ENCODE measurements at places on chromosomes 3 and 15. TPM values are rescaled to one million over a fixed set of nuclear protein-coding genes. Genes with fewer than 3 reads are reported as not detected.
A peak's percentile ranks its signal among the peaks of the same experiment; 100 is the strongest.

Gene SLCO2A1
- 18.0 TPM for total RNA-seq

Gene ATP13A4
- 0.52 TPM for total RNA-seq

Gene ST8SIA2
- total RNA-seq, result 3.6 TPM

Gene CHSY1
- 15.1 TPM for total RNA-seq

Gene GOLGA8S
- 0.33 TPM for total RNA-seq

Gene CADM2
- total RNA-seq, result 4.3 TPM

Gene TMCO5A
- total RNA-seq, result not detected

Gene NR1I2
- not detected for total RNA-seq

Gene ULK3
- 34.1 TPM for total RNA-seq

Gene C3orf70
- 1.4 TPM for total RNA-seq

Gene UMPS
- 9.0 TPM for total RNA-seq

- no peak for DNase-seq
Measured at GRCh38 chr15:41936649-41937567, 35.4 kb downstream of the EHD4 start.

DNA sequence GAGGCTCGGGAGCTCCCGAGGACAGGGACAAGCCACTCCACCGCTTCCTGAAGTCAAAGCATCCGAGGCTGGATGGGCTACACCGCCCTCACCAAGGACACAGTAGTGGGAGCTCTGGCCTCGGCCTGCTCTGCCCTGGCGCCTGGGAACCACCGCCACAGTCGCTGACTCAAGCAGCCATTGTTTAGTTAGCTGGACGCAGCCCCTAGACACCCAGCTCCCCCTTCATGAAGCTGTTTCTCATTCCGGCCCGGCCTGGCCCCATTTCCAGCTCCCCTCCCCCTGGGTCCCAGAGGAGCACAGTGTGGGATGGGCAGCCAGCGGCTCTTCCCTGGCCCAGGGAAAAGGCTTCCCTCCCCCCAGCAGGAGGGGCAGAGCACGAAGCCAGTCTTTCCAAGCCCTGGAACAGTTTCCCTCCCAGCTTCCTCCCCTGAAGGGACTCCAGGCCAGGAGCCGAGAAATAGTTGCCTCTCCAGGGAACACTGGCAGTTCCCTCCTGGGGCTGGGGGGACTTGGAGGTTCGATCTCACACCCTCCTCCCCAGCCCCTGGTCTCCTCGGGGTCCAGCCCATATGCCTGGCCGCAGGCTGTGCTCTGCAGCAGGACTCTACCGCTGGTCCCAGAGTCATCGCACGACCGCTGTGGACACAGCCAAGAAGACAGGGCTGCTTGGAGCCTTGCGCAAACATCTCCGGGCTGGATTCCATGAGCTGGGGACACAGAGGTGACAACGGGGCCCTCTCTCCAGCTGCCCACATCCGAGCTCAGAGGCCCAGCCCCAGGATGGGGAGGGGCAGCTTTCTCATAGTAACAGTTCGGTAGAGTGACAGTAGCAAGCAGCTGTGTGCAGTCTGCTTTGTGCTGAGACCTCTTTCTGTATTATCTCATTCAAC lies 10.0 kb downstream of the PLXND1 start:
- peak; percentile 92 for DNase-seq

DNA sequence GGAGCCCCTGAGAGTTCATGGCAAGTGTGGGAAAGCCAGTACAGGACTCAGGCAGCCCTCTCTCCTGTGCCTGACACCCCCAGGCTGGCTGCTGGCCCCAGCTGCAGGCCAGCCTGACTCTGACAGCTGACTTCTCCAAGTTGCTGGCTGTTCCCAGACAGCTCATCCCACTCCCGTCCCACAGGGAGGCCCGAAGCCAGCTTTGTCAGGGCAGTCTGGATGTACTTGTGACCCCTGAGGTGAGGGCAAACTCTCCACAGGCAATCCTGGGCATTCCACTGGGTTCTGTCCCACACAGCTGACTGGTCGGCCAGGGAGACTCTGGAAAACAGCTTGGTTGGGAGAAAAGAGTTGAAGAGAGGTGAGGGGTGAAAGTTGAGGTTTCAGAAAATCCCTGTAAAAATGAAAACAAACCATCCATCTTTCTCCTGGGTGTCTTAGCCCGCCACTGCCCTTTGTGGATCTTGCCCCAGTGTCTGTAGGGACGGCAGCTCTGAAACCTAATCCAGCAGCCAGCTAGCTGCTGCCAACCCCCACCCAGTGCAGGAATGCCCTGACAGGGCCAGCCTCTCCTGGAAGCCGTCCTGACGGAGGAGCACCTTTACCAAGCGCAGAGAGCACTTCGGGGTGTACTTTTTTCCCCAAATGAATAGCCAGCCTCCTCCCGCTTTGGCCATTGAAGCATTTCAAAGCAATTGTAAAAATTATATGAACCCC lies 87.9 kb downstream of the DNAJB8 start:
- peak; percentile 53 for DNase-seq

DNA sequence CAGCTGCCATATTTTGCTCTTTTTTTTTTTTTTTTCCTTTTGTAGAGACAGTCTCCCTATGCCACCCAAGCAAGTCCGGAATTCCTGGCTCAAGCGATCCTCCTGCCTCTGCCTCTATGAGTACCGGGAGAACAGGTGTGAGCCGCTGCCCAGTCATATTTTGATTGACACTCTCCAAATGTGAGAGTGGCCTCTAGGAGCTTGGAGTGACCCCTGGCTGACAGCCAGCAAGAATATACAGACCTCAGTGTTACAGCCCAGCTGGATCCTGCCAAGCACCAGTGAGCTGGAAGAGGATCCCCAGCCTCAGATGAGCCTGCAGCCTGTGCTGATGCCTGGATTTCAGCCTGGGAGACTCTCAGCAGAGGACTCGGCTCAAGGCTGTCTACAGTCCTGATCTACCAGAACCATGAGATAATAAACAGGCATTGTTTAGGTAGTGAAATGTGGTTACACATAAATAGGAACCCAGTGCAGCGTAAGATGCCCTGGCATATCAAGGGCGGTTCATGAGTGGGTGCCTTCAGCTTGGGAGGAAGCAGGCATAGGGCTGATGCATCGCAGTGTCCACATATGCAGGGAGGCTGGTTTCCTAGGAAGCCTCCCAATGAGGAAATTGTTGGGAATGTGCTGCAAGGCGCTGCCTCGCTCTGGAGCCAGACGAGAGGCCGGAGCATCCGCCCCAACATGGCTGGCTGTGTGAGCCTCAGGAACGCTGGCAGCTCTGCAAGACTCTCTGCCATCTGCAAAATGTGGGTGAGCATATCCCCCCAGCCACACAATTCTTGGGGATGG lies 38.9 kb upstream of the ATP10A start:
- no peak for DNase-seq

- no peak for DNase-seq
Measured at GRCh38 chr3:36895496-36896409, 49.1 kb downstream of the TRANK1 start.

GRCh38 chr3:46221391-46221790 lies 13.3 kb upstream of the CCR1 start:
- DNase-seq, result no peak

GRCh38 chr15:91857772-91858171 lies 4.3 kb downstream of the SLCO3A1 start:
- no peak for DNase-seq

- DNase-seq, result no peak
Measured at GRCh38 chr3:10940106-10940505, 52.4 kb upstream of the SLC6A1 start.

- no peak for DNase-seq
Measured at GRCh38 chr3:23329471-23330105, 126.5 kb downstream of the UBE2E2 start.

GRCh38 chr3:140863580-140864009 lies 78.0 kb upstream of the SLC25A36 start:
- DNase-seq, result no peak

GRCh38 chr3:12307136-12307535 lies 18.3 kb downstream of the PPARG start:
- DNase-seq, result no peak

- no peak for DNase-seq
Measured at GRCh38 chr3:122681284-122681973, 790 bp downstream of the PARP14 start.

DNA sequence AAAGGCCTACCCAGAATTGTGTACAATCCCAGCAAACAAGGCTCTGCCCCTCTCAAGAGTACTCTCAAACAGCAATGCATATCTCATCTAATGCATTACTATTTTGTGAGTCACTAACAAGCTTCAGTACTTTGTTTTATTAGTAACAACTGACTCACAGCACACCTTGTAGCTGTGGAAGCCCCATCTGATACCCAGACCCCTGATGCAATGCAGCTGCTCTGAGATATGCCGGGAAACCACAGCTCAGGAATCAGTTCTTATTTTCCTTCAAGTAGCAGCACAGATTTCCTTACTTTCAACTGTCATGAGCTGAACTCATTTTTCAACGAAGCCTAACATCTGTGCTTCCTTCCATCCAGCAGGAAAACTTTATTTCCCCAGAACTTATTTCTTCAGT lies 37.8 kb downstream of the CCNL1 start:
- no peak for DNase-seq

- DNase-seq, result no peak
Measured at GRCh38 chr3:123832692-123833397, 51.3 kb downstream of the MYLK start.

GRCh38 chr15:78012643-78013077 lies 64.9 kb downstream of the TBC1D2B start:
- DNase-seq, result no peak

GRCh38 chr3:152477422-152477821 lies 208.7 kb downstream of the MBNL1 start:
- no peak for DNase-seq

- DNase-seq, result no peak
Measured at GRCh38 chr3:139297588-139298311, 46.1 kb upstream of the MRPS22 start.

- DNase-seq, result no peak
Measured at GRCh38 chr3:178405531-178405930, 130.7 kb upstream of the KCNMB2 start.

DNA sequence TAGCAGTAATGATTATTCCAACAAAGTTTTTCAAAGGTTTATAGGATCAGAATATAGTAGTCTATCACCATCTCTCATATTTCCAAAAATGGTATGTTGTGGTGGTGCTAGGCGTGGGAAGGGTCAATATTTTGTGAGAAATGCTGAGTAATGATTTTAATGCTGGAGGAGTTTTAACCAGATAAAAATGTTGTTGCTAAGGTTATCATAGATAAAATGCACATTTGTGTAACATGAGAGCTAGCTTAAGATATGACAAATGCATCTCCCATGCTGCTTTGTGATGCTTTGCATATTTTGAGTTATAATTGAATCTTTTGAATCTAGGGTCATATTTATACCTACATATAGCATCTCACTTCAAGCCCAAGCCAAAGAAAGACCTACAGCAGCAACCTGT lies 103.9 kb upstream of the ROBO1 start:
- DNase-seq, result no peak

DNA sequence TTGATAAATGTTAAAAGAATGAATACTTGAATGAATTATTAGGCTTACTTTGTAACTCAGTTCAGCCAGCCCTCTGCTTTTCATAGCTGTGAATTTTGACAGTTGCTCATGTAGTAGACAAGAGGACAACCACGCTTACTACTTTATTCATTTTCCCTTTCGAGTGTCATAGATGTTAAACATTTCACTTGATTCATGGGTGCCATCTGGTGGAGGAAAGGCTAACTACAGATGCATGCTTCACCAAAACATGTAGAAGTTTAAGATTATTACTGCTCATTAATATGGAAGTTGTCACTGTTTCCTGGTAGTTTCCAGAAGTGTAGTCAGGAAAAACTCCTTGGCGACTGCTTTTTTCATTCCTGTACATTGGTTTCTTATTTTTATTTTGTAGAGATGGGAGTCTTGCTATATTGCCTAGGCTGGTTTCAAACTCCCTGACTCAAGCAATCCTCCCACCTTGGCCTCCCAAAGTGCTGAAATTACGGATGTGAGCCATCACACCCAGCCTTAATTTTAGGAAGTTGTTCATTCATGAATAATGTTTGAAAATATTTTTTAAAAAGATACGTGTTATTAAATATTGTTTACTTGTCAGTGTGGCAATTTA lies 163.2 kb downstream of the B3GALNT1 start:
- no peak for DNase-seq

DNA sequence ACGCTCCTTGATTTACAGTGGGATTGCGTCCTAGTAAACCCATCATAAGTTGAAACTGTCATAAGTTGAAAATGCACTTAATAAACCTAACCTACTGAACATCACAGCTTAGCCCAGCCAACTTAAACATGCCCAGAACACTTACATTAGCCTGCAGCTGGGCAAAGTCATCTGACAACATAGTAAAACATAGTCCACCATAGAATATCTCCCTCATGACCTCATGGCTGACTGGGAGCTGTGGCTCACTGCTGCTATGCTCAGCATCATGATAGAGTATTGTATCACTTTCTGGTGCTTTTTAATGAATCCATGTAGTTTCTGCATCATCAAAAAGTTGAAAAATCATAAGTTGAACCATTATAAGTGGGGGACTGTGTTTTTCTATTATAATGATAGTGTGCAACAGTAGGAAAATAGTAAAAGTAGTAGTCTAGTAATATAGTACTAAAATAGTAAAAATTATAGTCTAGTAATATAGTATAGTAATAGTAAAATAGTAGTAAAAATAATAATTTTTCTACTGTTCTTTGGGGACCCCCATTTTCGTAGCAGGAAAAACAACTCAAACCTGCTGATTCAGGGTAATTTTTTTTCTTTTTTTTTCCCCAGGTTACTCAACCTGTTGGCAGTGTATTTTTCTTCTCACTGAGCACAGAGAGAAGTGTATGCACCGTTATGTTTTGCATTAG lies 233.5 kb downstream of the MYRIP start:
- no peak for DNase-seq

- DNase-seq, result no peak
Measured at GRCh38 chr3:27312044-27312668, 57.0 kb downstream of the NEK10 start.

- no peak for DNase-seq
Measured at GRCh38 chr15:43702174-43702573, 8.5 kb downstream of the CKMT1A start.

- no peak for DNase-seq
Measured at GRCh38 chr3:96619475-96619874, 194.9 kb upstream of the EPHA6 start.

DNA sequence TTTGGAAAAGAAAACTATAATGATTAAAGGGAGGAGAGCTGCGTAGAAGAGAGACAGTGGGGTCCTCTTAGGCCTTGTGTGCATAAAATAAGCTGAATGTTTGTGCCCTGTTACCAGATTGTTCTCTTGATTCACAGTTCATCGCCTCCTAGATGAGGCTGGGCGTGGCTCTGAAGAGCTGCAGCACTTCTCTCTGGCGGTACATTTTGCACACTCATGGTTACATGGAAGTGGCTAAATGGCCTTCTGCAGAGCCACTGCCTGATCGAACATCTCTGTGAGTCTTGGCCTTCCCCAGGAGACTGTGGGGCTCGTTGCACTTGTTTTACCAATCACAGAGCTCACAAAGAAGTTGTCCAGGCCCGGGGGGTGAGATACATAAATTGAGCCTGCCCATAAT lies 208.8 kb downstream of the GABRG3 start:
- DNase-seq, result no peak

- no peak for DNase-seq
Measured at GRCh38 chr3:65729555-65729954, 309.2 kb downstream of the MAGI1 start.

DNA sequence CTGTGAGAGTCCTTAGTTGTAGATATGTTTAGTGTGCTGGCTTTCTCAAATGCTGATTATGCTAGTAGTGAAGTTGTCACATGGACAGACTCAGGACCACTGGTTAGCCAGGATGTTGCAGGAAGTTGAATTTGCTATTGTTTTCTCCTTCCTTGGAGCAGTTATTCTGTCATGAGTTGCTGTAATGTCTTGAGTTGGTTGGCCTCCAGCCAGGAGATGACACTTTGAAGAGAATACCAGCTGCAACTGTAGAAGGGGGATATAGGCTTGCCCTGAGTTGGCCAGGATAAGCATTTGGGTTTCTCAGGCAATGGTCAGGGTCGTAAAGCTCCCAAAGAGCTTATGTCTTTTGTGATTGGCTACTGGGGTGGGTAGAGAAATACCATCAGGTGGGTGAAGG lies 206.7 kb downstream of the ZNF621 start:
- no peak for DNase-seq

All from left ventricle myocardium inferior (tissue), 1 donor.